ENCODE measurements at places on chromosomes 2 and 18. TPM values are rescaled to one million over a fixed set of nuclear protein-coding genes. Genes with fewer than 3 reads are reported as not detected.

GKN2 gene
- not detected for total RNA-seq

TNS1 gene
- 16.1 TPM for total RNA-seq

RBM44 gene
- not detected for total RNA-seq

FAM124B gene
- total RNA-seq, result not detected

KIF5C gene
- total RNA-seq, result 1.1 TPM

ELOA2 gene
- total RNA-seq, result not detected

EML6 gene
- total RNA-seq, result 9.7 TPM

DSG1 gene
- not detected for total RNA-seq

IGFBP2 gene
- total RNA-seq, result 6.6 TPM

EHBP1 gene
- 123 TPM for total RNA-seq

TRIM43 gene
- not detected for total RNA-seq

All from Caco-2 (cell line).